Activated naive CD4-positive, alpha-beta T cell treated with anti-CD3 and anti-CD28 coated beads, Interleukin-2, amount 50 U/mL, for 16 hours (primary cell): ENCODE measurements at places on chromosomes 16 and 17.
A peak's percentile ranks its signal among the peaks of the same experiment; 100 is the strongest.

DNA sequence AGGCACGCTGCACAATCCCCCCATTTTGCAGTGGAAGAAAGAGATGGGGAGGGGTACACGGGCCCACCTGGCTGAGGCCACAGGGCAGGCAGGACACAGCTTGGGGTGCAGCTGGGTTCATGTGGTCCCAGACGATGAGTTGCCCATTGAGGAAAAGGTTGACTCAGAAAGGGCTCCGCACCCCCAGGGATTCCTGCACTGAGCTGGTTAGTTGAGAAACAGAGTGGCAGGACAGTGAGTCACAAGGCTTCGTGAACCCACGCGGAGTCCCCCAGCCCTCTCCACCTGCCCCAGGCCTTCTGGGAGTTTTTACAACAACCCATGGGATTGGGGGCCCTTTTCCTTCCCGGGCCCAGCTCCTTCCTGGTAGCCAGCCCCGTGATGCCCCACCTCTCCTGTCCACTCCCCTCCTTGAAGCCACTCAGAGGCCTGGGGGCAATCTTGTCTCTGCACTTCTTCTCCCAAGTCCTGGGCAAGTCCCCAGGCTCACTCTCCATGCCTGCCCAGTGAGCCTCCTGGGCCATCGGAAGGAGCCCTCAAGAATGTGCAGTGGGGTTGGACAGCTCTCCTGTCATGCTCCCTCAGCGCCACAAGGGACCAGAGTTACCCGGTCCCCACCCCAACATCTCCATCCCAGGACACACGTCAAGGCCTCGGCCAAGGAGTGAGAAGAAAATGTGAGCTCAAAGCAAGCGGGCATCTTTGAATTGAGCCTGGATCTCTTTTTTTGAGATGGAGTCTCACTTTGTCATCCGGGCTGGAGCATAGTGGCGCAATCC is 251.2 kb downstream of the PARN start:
- no peak for DNase-seq

DNA sequence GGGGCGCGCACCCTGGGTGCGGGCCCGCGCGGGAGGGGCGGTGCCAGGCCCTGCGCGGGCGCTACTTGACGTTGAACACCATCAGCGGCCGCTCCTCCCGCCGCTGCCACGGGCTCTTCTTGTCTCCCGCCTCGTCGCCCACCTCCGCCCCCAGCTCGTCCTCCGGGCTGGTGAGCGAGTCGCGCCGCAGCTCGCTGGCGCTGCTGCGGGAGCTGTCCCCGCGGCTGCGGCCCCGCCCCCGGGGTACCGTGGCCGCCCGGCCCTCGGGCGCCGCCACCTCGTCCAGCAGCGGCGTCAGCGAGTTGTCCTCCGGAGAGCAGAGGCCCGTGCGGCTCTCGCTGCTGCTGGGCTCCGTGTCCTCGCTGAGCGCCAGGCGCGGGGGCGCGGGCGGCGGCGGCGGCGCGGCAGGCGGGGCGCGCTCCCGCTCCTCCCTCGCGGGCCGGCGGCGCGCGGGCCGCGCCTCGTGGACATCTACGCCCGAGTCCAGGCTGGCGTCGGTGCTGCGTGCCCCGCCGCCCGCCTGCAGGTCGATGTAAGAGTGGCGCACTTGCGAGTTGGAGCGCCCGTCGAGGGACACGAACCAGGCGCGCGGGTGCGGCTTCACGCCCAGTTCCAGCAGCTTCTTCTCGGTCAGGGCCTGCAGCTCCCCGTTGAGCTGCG is 8.7 kb downstream of the GRN start:
- DNase-seq = peak; percentile 29

- no peak for DNase-seq
Observed at GRCh38 chr16:57962046-57962445, 8.9 kb downstream of the CNGB1 start.

GRCh38 chr16:53785044-53785443 is 81.1 kb downstream of the FTO start:
- DNase-seq = no peak

GRCh38 chr16:10738231-10739077 is 5.2 kb upstream of the NUBP1 start:
- DNase-seq = peak; percentile 36

DNA sequence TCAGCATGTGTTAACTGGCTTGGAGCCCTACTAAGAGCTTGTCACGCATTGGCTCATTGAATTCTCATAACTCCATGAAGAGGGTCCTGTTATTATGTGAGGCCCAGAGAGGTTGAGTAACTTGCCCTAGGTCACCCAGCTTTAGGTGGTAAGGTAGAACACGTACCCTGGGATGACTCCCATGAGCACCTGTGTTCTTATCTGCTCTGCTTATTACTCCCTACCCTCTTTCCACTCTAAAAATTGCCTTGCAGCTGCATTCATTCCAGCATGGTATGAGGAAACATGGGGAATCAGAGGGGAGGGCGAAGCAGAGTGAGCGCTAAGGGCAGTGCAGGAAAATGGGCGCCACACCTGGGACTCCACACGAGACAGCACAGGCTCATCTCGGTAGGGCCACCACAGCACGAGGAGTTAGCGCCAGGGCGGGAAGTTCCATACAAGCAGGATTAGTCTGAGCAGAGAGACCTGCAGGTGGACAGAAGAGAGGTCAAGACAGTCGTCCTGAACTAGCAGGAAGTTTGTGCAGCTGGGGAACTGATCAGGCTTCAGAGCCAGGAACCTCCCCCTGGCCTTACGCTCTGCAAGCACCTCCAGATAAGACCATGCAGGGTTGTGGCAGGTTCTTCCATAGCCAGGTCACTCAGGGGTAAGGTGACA is 10.1 kb downstream of the COPZ2 start:
- DNase-seq = no peak

- DNase-seq = no peak
Observed at GRCh38 chr16:29736764-29737163, 9.0 kb downstream of the C16orf54 start.

- DNase-seq = no peak
Observed at GRCh38 chr16:3468501-3468900, 25.0 kb downstream of the NAA60 start.

DNA sequence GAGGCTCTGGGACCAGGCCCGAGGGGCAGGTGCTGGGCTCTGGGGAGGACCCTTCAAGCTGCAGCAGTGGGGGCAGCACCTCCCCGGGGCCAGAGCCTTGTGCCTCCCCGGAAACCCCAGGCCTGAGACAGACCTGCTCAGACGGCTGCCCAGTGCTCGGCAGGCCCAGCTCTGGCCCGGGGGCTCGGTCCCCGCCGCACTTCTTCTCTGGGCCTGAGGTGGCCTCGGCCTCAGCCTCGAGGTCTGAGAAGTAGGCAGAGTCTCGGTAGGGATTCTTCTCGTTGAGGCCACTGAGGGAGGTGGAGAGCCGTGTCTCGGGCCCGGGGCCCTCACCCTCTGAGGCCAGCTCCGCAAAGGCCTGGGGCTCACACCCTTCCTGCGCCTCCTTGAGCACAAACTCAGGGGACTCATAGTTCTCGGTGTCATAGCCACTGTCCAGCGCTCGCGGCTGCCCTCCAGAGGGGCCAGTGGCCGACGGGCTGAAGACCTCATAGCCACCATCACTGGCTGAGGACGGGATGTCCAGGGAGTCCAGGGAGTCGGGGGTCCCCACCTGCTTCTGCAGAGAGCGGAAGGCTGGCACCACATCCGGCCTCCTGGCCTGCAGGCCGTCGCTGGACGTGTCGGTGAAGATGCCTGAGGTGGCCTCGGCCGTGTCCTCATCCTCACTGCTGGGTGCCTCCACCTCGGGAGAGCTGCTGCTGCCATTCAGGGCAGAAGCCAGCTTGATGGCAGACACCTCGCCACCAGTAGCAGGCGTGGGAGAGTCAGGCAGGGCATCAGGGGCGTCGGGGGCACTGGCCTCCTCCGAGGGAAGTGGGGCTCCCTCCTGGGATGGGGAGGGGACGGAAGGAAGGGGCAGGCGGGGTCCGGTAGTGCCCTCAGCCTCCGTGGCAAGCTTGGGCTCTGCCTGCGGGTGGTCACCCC is 44.3 kb upstream of the PVALEF start:
- no peak for DNase-seq

DNA sequence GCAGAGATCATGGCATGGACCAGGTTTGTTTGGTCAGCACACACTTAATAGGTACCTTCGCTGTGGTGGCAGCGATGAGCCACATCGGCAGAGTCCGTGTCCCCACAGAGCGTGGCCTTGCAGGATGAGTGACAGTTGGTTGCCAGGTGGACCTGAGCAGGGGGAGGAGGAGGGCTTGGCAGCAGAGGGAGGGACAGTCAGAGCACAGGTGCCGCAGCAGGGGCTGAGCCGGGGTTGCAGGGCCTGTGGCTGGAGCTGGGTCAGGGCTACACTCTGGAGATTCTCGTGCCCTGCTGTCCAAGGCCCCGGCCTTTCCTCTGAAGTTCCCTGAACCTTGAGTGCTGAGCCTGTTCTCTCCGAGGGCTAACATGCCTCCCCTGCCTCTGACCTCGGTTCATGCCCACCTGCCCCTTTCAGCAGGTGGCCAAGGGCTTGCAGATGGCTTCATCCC is 24.8 kb downstream of the POLR3E start:
- no peak for DNase-seq

DNA sequence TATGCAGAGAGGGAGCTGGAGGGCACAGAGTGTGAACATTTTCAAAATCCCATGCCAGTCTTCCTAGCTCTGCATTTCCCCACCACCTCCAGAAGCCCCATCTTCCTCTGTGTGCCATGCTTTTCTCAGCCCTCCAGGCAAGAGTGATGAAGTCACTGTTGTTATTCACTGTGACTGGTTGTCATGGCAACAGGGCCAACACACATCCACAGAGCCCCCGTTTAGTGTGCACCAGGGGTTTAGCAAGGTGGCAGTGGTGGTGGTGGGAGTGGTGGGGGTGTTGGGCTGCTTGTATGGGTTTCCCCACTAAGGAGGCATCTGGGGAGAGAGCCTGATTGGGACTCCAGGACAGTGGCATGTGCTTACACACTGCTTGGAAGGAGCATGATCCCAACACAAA is 309.9 kb upstream of the ASIC2 start:
- DNase-seq = no peak

DNA sequence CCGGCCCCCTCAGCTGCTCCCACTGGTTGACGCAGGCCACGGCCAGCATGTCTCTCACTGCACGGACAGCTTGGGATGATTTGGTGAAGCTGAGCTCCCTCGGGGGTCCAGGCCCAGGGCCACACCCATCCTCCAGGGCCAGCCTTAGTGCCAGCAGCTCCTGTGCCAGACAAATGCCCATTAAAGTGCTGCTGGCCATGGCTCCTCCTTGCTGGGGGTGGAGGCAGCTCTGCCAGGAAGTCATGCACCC is 2.5 kb downstream of the TRIM47 start:
- no peak for DNase-seq

DNA sequence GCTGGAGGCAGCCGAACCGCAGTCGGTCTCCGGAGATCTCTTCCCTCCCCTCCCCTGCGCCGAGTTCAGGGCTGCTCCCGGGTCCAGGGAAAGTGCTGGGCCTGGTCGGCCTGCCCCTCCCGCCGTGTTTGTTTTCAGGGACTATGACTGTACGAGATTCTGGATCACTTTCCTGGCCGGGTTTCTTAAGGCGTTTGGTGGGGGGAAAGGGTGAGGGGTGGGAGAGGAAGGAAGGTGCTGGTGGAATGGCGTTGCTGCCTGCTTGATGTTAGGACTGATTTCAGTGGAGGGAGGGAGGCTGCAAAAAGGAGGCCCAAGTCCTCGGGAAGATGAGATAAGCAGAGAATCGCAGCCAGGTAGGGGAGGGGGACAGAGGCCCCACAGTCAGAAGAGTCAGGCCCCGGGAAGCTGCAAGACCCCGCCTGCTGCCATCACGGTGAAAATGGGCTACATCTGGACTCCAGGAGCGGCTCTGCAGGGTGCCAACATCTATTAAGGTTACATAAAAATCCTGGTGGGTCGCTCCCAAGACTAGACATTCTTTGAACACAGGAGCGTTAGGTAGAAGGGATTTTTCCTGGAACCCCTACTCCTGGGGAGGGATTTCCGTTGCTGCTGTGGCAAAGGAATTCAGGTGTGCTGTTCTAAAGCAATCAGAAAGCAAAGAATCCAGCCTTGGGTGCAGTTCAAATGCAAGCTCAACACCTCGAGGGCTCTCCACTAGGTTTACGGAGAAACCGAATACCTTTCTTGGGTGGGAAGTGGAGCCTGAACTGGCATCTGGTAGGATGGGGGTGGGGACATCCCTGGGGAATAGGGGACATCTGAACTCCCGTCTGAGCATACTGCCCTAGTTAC is 1.2 kb downstream of the ARHGAP44 start:
- no peak for DNase-seq

- DNase-seq = peak; percentile 73
Observed at GRCh38 chr17:51166198-51166986, at the start of gene NME2. Gene NME2 (plus strand): TSS chr17:51166411. CDS start chr17:51166831, 420 bp downstream.

- no peak for DNase-seq
Observed at GRCh38 chr16:10383626-10384025, 2.2 kb upstream of the ATF7IP2 start.

- no peak for DNase-seq
Observed at GRCh38 chr17:61458000-61458399, 5.8 kb downstream of the TBX4 start.

DNA sequence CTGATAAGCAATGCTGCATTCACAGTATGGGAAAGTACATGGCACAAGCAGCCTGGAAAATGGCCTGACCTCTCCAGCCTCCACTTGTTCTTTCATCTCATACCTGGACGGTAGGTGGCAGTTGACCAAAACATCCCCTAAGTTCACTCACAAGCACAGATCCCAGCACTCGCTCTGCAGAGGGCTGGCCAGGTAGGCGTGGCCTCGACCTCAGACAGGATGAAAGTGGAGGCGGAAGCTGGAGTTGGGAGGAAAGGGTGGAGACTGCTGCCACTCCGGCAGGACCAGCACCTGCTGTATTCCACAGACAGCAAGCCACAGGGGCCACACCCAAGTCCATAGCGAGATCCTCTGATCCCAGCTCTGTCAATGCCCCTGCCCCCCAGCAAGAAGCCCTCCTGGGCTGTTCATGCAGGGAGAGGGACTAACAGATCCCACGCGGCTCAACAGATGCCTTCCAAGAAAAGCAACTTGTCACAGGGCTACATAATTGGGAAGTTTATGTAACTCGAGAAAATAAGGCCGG is 31.3 kb downstream of the ZCCHC14 start:
- DNase-seq = no peak

DNA sequence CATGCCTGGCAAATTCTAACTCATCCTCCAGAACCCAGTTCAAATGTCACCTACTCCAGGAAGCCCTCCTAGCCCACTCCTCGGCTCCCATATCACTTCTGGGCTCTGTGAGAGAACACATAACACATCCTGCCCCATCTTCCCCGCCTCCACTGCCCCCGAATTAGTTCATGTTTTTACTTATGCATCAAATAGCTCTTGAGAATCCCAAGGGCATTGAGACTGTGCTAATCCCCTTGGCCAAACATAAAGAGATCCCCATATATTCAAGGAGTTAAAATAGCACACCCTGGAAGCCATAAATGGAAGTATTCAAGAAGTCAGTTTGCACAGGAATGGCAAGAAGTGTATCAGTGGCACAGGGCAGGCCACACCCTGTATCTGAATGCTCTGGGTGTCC is 2.0 kb upstream of the CREBBP start:
- DNase-seq = no peak

DNA sequence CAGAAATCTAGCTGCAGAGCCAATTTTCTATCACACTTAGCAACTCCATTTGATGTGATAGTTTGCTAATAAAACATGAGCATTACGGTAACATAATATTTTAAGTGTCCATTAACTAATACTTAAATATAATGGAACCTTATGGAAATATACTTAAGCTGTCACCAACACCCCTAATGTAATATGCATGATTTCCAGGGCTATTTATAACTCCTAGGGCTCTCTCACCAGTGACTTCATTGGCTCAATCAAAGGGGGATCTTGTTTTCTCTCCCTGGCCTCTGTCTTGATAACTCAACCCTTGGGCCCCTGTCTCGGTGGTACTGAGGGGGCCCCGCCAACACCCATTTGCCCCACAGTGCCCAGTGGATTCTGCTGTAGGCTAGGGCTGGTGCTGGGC is 170.4 kb downstream of the SALL1 start:
- no peak for DNase-seq

- no peak for DNase-seq
Observed at GRCh38 chr17:8781776-8782175, 17.4 kb downstream of the MFSD6L start.
